ENCODE measurements at places on chromosomes 1 and 21. TPM values are rescaled to one million over a fixed set of nuclear protein-coding genes. Genes with fewer than 3 reads are reported as not detected.

The MIXL1 gene
- not detected for total RNA-seq

The PGLYRP4 gene
- not detected for total RNA-seq

The SPATA45 gene
- total RNA-seq = not detected

The MAP3K21 gene
- 0.99 TPM for total RNA-seq

The SLC6A9 gene
- not detected for total RNA-seq

The KCNT2 gene
- total RNA-seq = not detected

The CR1 gene
- total RNA-seq = 2.8 TPM

The PROK1 gene
- total RNA-seq = not detected

The ZNF593OS gene
- not detected for total RNA-seq

The KAZN gene
- 0.22 TPM for total RNA-seq

The OR2W3 gene
- 1.5 TPM for total RNA-seq

The S100A9 gene
- total RNA-seq = 43.6 TPM

The MEF2D gene
- 155 TPM for total RNA-seq

The FMO3 gene
- not detected for total RNA-seq

The CD2 gene
- 151 TPM for total RNA-seq

The B4GALT3 gene
- total RNA-seq = 44.3 TPM

The IGSF9 gene
- not detected for total RNA-seq

The LAMTOR5 gene
- total RNA-seq = 105 TPM

The TENT5C gene
- total RNA-seq = 123 TPM

The KRTAP11-1 gene
- not detected for total RNA-seq

The SUMO3 gene
- 82.8 TPM for total RNA-seq

The CBR1 gene
- total RNA-seq = 5.2 TPM

The C1orf53 gene
- total RNA-seq = not detected

The ANKRD35 gene
- 0.11 TPM for total RNA-seq

The ILDR2 gene
- 0.47 TPM for total RNA-seq

The SLC16A4 gene
- total RNA-seq = not detected

The RAB7B gene
- not detected for total RNA-seq

The PTPRU gene
- 0.16 TPM for total RNA-seq

The ERO1B gene
- 16.5 TPM for total RNA-seq

The SH2D2A gene
- total RNA-seq = 51.6 TPM

The COL8A2 gene
- total RNA-seq = 0.05 TPM

The RUNX1 gene
- 71.7 TPM for total RNA-seq

The CLCA2 gene
- total RNA-seq = not detected

The PTPN7 gene
- total RNA-seq = 144 TPM

The PGLYRP3 gene
- not detected for total RNA-seq

The ARHGEF16 gene
- 0.11 TPM for total RNA-seq

The TNFRSF14 gene
- total RNA-seq = 194 TPM

The GABPA gene
- total RNA-seq = 23.6 TPM

The RNF2 gene
- total RNA-seq = 9.0 TPM

The KPRP gene
- not detected for total RNA-seq

The CTSS gene
- total RNA-seq = 83.1 TPM

The WDR26 gene
- total RNA-seq = 176 TPM

The CERS2 gene
- 73.8 TPM for total RNA-seq
